ENCODE measurements at places on chromosomes 3 and 15.

DNA sequence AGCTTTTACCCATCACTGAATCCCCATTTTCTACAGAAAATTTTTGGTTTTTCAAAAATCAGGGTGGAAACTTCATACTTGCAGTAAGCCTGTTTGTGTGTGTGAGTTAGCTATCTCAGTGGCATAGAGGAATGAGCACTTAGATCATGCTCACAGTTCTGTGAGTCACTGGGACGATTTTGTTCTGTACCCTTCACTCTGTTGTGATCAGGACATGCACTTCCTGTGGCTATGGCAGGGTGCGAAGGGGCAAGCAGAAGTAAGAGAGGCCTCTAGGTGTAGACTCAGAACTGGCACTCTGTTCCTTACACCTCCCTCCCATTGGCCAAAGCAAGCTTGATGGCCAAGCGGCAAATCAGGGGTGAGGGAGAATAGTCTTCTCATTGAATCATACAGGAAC, 11.6 kb downstream of the NIPA2 start:
- DNase-seq: no peak

DNA sequence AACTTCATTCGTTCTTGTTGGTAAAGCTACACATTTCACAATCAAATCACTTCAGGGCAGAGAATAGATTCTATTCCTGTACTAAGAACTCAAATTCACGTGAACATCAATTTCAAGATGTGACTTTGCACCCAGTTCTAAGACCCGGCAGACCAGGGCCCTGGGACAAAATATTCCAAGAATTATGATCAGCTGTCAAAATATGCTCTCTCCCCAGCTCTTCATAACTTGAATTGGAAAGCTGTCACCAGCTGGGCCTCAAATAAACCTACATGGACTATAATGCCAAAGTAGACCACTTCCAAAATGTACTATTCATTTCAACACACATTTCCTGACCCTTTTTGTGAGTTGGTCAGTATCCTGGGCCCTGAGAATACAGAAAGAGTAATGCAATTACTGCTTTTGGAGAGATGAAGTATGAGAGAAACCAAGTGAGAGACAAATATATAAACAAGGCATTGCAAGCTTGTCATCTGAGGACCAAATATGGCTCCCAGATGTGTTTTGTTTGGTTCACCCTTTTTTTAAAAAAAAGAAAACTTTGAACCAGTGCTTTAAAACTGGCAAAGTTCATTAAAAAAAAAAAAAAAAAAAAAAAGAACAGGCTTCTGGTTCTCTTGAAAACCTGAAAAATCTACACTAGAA, 14.9 kb downstream of the MAGI1 start:
- DNase-seq: no peak

GRCh38 chr15:29568840-29569532, 253.3 kb downstream of the TJP1 start:
- no peak for DNase-seq

GRCh38 chr3:125375950-125376679, 990 bp upstream of the ZNF148 start:
- no peak for DNase-seq

GRCh38 chr3:134054231-134054630, 24.5 kb upstream of the SLCO2A1 start:
- no peak for DNase-seq

DNA sequence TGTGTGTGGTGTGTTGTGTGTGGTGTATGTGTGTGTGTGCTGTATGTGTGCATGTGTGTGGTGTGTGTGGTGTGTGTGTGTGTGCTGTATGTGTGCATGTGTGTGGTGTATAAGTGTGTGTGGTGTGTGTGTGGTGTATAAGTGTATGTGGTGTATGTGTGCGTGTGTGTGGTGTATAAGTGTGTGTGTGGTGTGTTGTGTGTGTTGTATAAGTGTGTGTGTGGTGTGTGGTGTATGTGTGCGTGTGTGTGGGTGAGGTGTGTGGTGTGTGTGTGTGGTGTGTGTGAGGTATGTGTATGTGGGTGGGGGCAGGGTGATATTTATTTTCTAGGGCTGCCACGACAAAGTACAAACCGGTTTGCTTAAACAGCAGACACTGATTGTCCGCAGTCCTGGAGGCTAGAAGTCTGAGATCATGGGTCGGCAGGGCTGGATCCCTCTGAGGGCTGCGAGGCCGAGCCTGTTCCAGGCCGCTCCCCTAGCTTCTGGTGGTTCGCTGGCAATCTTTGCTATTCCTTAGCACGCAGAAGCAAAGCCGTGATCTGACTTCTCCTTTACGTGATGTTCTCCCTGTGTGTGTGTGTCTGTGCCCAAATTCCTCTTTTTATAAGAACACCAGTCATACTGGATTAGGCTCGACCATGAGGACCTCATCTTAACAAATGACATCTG, 160.2 kb downstream of the XXYLT1 start:
- no peak for DNase-seq

DNA sequence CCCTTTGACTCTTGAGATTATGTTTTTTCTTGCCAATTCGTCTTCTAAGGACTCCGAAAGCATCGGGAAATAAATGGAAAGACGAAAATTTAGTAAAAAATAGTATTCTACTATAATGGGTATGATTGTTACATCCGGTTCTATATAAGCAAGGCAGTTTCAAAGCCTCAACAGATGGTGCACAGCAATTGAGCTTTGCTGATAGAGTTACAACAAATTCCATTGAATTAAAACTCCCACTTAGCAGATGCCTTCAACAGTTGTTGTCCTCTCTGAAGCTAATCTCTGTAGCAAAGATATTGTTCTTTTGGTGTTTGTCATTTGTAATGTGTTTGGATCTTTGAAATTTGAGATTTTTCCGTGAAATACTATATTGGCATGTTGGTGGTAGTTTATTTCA, 16.1 kb upstream of the GHSR start:
- DNase-seq: no peak

GRCh38 chr3:35789042-35789831, 149.9 kb downstream of the ARPP21 start:
- no peak for DNase-seq

GRCh38 chr15:50549326-50549725, 2.9 kb upstream of the USP50 start:
- DNase-seq: no peak

GRCh38 chr3:140651287-140651686, 26.6 kb upstream of the TRIM42 start:
- DNase-seq: no peak

- DNase-seq: no peak
These were observed 147.1 kb downstream of the NUP210 start for GRCh38 chr3:13272831-13273603.

DNA sequence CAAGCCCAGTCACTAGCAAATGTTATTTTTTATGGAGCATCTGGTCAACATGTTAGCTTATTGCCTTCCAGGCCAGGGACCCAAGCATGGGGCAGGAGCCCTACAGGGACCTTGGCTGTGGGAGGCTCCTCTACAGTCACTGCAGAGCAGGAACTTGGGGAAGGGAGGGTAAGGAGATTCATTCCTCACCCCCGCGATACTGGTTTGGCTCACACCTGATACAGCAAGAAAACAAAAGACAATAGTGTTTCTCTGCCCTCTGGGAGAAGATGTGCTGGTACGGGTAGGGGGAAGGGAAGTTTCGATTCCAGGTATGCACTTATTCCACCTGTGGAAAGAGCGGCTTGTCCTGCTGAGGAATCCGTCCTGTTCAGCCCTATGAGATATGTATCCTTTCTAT, 77.6 kb downstream of the SLC12A8 start:
- no peak for DNase-seq

DNA sequence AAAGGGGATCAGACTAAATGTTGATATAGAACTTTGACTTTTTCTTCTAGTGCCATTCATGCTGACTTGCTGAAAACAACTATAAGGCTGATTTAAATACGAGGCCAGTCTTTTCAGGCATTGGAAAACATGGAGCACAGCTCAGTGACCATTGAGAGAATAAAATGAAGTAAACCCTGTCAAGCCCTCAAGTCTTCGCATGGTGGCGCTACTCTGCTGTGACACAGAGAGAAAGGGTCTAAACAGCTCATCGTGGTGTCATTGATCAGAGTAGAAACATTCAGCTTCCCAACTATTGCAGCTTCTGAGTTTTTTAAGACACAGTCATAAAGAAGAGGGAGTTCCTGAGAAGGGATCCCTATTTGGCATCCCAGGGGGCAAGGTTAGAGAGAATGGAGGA, 716.2 kb downstream of the DIPK2A start:
- no peak for DNase-seq

DNA sequence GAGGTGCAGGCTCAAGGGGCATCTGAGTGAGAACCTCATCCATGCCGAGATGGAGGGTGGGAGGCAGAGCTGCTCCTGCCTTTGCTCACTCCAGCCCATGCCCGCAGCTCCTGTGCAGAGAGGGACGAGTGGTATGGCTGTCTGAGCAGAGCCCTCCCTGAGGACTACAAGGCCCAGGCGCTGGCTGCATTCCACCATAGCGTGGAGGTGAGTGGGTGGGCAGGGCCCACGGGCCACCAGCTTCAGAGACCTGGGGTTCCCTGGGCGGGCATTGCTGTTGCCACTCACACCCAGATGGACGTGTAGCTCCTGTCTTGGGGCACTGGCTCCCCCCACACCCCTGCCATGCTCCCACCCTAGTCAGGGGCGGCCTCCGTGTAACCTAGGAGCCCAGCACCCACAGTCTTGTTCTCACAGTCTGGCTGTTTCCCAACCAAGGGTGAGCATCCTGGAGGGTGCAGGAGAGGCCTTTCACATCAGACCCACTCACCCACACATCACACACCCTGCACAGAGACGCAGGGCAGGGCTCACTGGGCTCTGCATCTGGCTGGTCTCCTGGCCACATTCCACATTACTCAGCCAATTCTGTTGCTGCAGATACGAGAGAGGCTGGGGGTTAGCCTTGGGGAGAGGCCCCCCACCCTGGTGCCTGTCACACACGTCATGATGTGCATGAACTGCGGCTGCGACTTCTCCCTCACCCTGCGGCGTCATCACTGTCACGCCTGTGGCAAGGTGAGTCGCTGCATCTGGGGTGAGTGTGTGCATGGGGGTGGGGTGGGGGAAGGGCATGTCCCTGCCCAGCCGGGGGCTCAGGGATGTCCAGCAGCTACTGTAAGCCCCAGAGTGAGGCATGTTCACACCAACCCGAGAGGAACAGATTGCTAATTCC, 25.3 kb upstream of the NR2C2 start:
- no peak for DNase-seq

DNA sequence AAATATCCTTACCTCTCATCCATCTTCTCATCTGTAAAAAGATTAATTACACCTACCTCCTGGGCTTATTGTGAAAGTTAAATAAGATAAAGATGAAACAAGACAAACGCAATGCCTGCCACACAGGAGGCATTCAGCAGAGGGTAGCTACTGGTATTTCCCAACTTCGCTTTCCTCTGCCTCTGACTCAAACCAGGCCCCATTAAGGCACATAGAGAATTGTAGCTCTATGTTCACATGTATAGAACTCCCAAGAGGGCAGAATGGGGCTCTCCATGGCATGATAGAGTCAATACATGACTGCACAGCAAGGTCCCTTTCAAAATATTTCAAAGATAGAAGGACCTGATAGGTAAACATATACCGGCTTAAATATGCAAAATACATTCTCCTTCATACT, 1.4 kb downstream of the LYSMD2 start:
- DNase-seq: no peak

GRCh38 chr3:129224984-129225393, 24.4 kb upstream of the COPG1 start:
- DNase-seq: no peak

GRCh38 chr3:162391301-162391700, 894.7 kb downstream of the OTOL1 start:
- no peak for DNase-seq

GRCh38 chr3:194308601-194309449, 42.3 kb downstream of the CPN2 start:
- DNase-seq: no peak

- DNase-seq: no peak
These were observed 53.5 kb upstream of the ADAMTS9 start for GRCh38 chr3:64741341-64741740.

GRCh38 chr3:24400015-24400414, 94.6 kb downstream of the THRB start:
- DNase-seq: no peak

DNA sequence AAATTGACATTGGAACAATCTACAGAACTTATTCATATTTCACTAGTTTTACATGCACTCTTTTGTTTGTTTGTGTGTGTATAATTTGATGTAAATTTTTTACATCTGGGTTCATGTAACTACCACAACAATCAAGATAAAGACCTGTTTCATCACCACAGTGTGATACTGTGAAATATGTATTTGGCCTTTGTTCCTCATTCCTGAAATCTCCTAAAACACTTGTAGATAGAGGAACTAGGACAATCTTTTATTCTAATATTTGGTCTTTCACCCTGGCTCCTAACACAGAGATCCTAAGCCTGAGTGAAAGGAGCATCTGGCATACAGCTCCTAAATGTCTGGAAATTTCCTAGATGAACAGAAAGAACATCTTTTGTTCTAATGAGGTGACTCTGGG, 155.0 kb upstream of the GPR149 start:
- DNase-seq: no peak

- DNase-seq: no peak
These were observed 34.8 kb upstream of the RASA2 start for GRCh38 chr3:141452045-141452444.

DNA sequence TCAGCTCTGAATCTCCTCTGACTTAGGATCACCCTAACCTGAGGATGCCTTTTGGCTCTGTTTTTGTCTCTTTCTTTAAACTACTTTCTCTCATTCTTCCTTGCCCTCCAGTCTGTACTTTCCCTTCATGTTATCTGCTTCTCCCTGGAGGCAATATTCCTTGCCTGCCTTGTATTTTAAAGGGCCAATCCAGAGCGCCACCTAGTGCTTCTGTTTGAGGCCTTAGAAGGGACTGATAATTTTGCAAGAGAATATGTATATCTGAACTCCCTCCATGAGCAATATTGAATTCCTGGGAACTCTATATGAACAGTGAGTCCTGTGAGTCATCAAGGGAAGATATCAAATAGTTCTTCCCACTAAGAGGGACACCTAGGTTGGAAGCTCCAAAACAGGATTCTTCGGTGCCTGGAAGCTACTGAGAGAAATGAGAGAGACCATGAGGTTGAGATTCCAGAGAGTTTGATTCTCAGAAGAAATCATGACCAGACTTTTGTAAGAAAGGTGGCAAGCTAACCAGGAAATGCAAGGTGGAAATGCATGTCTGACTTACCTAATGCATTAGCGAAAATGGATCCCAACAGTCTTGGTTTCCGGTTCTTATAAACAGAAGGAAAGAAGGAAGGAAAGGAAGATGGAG, 203.8 kb upstream of the CD96 start:
- DNase-seq: peak; percentile 3

- no peak for DNase-seq
These were observed 8.8 kb downstream of the TMOD3 start for GRCh38 chr15:51838270-51838669.

- no peak for DNase-seq
These were observed 302.5 kb upstream of the GADL1 start for GRCh38 chr3:31196881-31197364.

DNA sequence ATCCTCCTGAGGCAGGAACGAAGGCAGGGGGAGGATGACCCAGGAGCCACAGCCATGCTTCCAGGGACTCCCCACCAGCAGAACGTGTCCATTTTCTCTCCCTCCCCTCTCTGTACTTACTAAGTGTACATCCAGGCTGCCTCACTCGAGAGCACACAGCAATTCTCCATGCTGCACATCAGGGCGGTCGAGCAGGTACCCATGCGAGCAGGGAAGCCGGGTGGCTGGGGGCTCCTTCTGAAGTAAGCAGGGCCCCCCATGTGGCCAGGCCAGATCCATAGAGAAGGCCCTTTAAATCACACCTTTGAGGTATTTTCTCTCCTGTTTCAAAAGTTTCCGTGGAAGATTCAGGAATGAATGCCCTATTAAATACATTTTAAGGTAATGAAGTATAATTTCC, 41.2 kb upstream of the SLC6A11 start:
- DNase-seq: no peak

GRCh38 chr15:66153549-66154415, 99.8 kb downstream of the MEGF11 start:
- DNase-seq: no peak

All from CD8-positive, alpha-beta memory T cell (primary cell).